ENCODE measurements at places on chromosomes 13 and 19.

DNA sequence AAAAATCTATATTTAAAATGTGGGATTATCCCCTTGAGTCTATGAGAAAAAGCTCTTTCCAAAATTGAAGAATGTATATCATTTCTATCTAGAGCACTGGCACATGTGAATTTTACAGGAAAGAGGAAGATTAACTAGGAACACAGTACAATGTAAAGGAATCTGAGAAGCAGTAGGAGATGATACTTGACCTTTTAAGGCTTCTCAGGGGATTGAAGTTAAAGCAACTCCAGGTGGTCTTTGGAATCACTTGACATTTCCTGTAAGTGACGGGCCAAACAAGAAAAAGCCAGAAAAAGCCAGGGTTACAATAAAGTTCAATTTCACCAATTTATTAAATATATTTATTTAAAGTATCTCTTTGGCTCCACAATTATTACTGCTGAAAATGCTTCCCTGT, 1373.9 kb downstream of the OLFM4 start:
- DNase-seq = no peak

DNA sequence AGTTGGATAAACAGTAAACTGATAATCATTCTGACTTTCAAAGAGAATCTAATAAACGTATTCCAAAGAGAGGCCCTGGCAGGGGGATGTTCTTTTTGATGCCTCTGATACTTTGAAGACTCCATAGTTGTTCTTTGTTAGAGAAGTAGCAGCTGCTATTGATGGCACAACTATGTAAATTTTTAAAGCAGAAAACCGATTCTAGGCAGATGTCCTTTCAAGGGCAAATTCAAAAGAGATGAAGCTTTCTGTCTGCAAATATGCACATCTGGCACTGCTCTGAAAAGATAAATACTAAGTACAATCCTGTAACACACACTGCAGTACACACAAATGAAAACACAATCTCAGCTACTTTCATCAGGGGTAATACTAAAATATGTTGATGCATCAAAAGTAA, 250.1 kb downstream of the VWA8 start:
- no peak for DNase-seq

GRCh38 chr19:53785196-53785889, 38.8 kb downstream of the NLRP12 start:
- no peak for DNase-seq

DNA sequence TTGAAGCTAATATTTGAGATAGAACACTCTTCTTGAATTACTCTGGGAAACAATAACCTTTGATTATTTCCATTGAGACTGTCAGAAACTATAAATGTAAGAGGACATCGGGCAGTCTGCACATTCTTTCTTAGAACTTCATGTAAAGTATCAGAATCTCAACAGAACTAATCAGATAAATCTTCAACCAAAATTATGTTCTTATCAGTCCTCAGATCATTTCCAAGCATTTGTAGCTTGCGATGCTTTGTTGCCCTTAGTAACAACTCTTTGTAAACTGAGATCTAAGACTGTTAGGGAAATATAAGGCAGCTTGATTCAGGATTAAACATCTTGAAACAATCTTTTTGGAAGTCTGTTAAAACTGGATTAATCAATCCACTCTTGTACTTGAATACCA, 70.3 kb downstream of the FNDC3A start:
- DNase-seq = no peak

- DNase-seq = no peak
Measured at GRCh38 chr13:36921631-36922301, 1.7 kb upstream of the SMAD9 start.

- no peak for DNase-seq
Measured at GRCh38 chr13:37417060-37417441, 181.5 kb downstream of the POSTN start.

- no peak for DNase-seq
Measured at GRCh38 chr13:75217949-75218348, 264.0 kb downstream of the TBC1D4 start.

- DNase-seq = no peak
Measured at GRCh38 chr19:56377105-56377924, 16.0 kb downstream of the ZNF582 start.

DNA sequence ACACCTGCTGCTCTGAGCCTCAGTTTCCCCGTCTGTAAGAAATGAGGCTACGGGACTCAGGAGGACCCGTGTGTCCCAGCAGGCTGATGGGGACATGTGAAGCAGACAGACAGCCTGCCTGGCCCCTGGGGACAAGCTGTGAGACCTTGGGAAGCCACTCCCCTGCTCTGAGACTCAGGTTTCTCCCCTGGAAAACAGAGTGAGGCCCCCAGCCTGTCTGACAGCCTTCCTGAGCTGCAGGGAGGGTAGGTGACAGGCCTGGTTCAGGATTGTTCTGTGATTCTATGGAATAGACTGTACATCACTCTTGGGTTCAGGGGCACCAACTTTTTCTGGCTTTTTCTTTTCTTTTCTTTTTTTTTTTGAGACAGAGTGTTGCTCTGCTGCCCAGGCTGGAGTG, 2.9 kb upstream of the NTF4 start:
- DNase-seq = no peak

DNA sequence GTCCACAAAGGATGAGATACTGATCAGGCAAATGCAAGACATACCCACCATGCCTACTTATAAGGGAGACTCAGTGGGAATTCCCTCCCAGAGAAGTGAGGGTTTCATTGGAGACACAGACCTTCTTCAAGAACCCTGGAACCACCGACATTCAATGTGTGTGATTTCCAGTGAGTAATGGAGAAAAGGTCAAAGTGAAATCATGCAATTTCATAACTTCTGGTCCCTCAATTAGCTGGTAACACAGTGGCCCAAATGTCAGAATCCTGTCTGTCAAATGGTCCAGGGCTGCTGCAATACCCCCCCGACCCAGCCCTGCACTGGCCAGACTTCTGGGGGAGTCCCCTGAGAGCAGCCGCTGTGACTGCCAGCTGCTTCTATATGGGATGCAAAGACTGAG, 4.7 kb upstream of the METTL21C start:
- no peak for DNase-seq

GRCh38 chr13:110382229-110382628, 75.1 kb downstream of the COL4A2 start:
- no peak for DNase-seq

DNA sequence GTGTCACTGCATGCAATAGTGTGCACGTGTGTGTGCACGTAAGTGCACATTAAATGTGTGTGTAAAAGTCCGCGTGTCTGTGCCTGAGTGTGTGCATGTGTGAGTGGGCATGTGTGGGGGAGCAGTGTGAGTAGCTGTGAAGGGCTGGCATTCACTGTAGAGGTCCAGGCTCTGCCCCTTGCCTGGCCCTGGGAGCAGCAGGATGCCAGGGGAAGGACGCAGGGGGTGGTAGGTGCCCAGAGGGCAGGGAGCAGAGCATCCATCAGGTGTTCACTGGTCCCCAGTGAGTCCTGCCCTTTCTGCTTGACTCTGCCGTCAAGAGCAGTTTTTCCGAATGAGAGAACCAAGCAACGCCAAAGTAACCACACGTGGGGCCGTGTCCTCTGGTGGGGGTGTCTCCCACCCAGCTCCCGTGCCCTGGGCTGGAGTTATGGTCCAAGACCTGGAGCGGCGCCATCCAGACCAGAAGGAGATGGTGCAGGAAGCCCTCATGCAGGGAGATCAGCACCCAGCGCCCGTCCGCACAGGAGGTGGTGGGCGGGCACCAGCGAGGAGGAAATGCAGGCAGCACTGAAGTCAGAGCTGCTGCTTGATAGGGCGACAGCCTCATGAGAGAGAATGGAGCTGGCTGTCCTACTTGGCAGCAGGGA, 68.5 kb downstream of the TEX29 start:
- peak; percentile 30 for DNase-seq

- no peak for DNase-seq
Measured at GRCh38 chr19:45276284-45276687, 25.2 kb downstream of the MARK4 start.

DNA sequence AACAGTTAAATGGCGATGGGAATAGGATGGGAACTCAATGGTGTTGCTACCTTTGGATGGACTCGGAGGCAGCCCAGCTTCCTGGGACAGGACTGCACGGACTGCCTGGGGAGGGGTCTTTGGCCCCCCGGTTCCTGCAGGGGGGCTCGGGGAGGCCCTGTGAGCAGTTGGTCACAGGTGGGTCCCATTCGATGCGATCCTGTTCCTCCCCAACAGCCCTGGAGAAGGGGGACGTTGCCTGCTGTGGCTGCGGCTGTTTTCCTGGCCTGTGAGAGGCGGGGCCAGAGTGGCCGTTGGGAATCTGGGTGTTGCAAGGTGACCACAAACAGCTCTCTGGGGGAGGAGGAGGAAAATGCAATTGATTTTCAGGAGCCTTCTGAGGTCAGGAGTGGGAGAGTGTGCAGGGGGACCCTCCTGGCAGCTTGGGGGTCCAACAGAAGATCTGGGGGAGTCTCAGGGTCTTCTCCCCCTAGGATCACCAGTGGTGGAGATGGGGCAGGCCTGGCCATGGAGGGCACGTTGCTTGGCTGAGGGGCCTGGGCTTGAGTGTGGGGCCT, 1.9 kb upstream of the PLPPR3 start:
- DNase-seq = no peak

- DNase-seq = peak; percentile 51
Measured at GRCh38 chr19:19115954-19116353, 22.3 kb downstream of the TMEM161A start.

DNA sequence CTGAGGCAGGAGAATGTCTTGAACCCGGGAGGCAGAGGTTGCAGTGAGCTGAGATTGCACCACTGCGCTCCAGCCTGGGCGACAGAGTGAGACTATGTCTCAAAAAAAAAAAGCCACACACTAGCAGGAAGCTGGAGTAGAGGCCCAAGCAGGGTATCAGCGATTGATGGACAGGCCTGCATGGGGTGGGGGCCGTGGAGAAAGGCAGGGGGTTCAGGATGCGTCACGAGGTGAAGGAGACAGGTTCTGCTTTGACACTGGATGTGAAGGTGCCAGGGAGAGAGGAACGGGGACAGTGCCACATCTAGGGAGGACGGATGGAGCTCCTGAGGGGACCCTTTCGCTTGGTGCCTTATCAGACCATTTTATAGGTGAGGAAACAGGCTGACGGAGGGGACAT, 7.1 kb downstream of the COLGALT1 start:
- no peak for DNase-seq

- no peak for DNase-seq
Measured at GRCh38 chr13:27170221-27170515, 1.4 kb downstream of the USP12 start.

GRCh38 chr13:53507741-53508140, 479.1 kb downstream of the OLFM4 start:
- no peak for DNase-seq

DNA sequence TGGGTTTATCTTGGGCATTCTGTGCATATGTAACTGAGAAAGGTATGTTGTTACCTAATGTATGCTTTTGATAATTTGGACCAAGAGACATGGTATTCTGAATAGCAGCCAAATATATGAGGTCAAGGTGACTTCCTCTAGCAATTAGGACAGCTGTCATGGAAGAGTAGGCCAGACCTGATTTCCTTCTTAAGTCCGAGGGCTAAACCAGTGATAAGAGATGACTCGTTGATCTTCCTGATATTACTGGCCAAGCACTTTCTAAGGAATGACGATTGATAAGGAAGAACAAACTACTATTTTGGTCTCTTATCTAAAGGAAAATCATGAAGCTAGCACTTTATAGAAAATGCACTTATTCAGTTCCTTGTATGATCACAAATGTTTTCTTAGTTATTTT, 42.7 kb downstream of the ARHGAP35 start:
- DNase-seq = no peak

DNA sequence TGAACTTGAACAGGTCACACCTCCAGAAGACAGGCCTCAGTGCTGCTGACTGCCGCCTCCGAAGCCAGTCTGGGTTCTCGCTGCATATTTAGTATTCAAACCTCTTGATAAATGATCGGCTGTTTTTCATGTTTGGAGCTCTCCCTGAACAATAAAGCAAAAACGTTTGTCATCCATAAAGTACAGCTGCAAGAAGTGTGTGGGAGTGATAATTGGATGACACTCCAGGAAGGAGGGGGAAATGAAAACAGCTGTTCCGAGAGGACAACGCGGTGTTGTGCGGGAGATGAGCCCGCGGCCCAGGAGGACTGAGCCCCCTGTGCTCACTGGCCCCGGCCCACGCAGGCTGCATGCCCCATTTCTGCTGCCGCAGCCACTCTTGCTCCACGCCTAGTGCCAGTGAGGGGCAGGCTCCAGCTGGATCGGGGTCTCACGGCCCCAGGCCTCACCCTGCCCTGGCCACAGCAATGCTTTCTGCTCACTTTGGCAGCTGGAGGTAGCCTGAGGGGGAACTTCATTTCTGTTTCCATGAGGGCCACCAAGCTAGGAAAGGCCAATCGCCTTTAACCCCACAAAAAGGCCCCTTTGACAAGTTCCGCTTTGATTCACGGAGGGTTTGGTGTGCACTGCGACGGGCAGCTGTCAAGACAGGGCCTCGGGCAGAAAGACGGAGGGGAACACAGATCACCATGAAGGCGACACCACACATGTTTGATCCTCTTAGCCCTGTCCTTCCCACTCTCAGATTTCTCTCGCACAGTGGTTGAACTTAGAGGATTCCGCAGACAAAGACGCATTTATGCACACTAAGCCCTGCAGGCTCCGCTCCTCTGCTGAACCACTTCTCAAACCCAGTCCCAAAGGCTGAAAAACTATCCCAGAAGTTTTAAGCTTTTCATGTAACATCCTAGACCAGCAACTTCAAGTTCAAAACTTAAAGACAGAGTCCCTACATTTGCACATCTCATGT, 537.6 kb downstream of the EFNB2 start:
- no peak for DNase-seq

- peak; percentile 91 for DNase-seq
Measured at GRCh38 chr19:12884926-12885748, 1.9 kb downstream of the KLF1 start.

DNA sequence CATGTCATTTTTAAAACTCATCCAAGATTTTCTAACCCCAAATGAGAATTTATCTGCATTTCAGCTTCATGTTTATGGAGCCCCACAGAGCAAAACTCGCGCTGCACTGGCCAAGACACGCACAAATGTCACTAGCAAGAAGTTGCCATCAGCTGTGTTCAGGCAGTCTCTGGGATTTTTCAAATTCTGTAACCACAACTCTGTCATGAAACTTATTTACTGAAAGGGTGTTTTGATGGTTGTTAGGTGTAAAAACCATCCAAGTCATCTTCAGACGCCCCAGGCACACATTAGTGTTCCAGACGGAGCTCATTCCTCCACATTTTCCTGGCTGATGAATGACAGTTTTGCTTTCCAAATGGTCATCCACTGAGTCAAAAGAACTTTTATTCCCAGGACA, 63.4 kb downstream of the SLC7A1 start:
- no peak for DNase-seq

- DNase-seq = peak; percentile 19
Measured at GRCh38 chr13:21673789-21674489, 3.1 kb downstream of the FGF9 start.

- DNase-seq = no peak
Measured at GRCh38 chr19:47022541-47023447, 3.2 kb downstream of the NPAS1 start.

- no peak for DNase-seq
Measured at GRCh38 chr13:42000846-42001245, 39.9 kb upstream of the VWA8 start.

DNA sequence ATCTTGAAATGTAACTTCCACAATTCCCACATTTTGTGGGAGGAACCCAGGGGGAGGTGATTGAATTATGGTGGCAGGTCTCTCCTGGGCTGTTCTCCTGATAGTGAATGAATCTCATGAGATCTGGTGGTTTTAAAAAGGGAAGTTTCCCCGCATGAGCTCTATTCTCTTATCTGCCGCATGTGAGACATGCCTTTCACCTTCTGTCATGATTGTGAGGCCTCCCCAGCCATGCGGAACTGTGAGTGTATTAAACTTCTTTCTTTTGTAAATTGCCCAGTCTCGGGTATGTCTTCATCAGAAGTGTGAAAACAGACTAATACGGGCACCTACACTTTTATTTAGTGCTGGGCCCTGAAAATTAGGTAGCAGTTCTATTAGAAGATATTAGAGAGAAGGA, 45.8 kb downstream of the TNFSF13B start:
- no peak for DNase-seq
